ENCODE measurements at places on chromosomes 11 and 22. TPM values are rescaled to one million over a fixed set of nuclear protein-coding genes. Genes with fewer than 3 reads are reported as not detected.

DNA sequence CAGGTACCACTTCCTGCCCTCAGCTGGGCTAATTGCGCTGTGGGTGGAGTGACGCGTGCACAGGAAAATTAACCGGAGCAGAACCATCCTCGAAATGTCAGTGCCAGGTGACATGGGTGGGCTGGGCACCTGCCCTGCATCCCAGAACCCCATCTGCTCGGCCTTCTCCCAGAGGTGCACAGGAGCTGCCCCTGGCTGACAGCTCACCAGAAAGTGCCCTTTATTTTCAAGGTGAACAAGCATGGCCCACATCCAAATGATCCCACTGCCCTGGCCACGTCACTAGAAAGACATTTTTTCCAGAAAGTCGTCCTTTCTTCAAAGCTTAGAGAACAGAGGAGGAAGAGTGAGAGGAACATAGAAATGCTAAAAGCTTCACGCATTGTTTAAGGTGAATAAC, 4.1 kb upstream of the ELFN2 start:
- DNase-seq, result no peak

DNA sequence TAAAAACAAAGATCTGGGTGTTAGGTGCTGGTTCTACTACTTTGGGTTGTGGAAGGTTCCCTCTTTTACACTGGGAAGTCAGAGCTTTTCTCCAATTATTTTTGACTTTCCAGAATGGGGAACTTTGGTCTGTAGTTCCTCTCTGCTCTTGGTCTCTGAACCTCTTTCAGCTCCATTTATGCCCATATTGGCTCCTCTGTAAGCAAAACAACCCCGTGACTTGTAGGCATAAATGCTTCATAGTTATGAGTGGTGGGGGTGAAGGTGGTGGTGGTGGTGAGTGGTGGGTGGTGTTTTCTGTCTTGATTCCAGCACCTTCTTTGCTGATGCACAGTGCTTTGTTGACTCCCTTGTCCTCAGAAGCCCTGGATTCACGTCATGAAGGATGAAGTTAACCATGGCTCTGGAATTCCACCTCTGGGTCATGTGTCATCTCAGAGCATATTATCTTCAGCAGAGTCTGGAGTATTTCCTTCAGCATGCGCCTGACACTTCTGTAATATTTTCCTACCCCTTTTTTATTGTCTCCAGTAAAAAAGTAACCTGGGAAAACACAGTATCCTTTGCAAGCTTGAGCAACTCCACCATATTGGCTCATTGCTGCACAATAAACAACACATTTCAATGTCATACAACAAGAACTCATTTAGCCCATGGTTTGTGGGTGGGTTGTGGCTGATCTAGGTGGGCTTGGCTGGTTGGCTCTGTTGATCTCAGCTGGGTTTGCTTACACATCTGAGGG, 24.1 kb upstream of the GRK3 start:
- DNase-seq, result no peak

DNA sequence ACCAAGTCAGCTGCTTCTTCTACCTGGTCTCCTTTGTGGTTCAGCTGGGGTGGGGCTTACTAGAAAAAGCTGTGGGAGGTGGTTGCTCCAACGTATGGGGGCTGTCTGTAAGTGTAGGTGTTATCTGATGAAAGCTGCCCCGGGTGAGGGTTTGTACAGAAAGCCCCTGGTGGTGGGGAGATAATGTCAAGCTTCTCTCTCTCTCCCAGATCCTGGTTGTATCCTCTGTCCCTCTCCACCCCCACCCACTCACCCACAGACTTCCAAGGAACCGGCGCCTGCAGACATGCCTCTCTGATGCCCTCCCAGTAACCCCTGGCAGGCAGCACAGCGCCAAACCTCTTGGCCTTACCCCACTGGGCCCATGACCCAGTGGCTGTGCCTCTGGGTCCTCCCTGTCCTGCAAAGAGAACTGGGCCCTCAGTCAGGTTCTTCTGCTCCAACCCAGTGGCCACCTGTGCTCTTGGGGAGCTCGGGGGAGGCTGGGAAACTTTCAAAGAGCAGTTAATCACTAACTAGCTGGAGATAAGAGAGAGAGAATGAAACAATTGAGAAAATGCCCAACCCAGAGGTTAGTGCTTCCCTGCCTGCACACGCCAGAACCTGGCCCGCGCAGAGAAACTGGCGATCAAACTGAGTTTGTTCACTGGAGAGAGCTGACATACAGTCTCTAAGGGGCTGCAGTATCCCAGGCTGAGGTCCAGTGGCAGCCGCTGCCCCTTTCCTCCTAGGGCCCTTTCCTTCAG, 20.4 kb upstream of the EHF start:
- no peak for DNase-seq

DNA sequence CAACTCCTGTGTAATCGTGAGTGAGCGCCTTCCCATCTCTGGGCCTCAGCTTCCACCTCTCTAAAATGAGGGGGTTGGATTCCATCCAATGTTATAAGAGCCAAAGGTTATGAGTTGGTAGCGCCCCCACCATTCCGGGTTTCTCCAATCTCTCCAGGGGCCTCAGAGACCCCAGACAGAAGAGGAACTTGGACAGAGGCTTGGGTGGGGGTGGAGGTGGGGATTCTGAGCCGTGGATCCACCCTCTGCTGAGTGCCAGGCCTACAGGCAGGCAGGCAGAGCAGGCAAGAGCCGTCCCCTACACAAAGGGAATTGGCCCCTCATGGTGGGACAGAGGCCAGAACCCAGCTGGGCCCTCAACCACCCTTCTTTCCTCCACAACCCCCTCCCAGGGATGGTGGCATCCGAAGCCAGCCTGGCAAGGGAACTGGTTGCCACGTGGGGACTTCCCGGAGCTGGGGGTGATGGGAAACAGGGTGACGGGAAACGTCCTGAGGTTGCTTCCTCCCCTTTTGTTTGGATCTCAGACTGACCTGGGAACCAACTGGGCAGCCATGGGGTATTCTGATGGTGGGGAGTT, 31.8 kb downstream of the TXN2 start:
- DNase-seq, result no peak

Gene RIBC2
- 0.78 TPM for total RNA-seq

GRCh38 chr22:31144223-31144622, 3.9 kb upstream of the PLA2G3 start:
- DNase-seq, result no peak

Gene MISFA
- total RNA-seq, result 0.59 TPM

GRCh38 chr11:68282141-68282860, 10.5 kb upstream of the C11orf24 start:
- DNase-seq, result peak; percentile 15

Gene PNPLA3
- total RNA-seq, result not detected

DNA sequence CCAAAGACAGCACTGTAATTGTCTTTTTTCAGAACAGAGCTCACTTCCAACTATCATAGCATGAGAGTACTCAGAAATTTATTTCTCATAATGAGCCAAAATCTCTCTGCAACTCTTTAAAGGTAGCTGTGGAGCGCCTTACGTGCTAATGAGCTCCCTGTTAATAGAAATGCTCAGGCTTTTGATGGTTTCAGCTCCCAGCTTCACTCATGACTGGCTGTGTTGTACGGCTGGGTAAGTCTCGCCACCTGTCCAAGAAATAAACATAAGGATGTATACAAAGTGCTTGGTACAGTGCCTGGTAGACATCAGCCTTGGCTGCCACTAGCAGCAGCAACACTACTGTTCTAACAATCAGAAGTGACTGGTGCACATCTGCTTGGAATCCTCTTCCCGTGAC, 109.4 kb downstream of the LDLRAD3 start:
- no peak for DNase-seq

DNA sequence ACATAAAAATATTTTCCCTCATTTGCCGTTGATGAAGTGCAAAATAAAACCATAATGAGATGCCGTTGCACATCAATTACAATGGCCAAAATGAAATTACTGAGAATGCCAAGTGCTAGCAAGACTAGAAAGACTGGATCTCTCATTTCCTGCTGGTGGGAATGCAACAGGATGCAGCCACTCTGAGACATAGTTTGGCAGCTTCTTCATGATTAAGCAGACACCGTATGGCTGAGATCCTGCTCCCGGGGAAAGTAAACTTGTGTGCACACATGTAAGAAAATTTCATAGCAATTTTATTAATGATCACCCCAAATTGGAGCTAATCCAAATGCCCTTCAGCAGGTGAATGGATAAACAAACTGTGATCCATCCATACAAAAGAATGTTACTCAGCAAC, 1013.2 kb downstream of the TBC1D22A start:
- no peak for DNase-seq

Gene SEPTIN3
- 0.12 TPM for total RNA-seq

GRCh38 chr11:118434553-118435289, 1.6 kb upstream of the KMT2A start:
- DNase-seq, result peak; percentile 39

Gene SEC14L6
- total RNA-seq, result 0.13 TPM

GRCh38 chr11:43969543-43969942, 27.1 kb downstream of the C11orf96 start:
- no peak for DNase-seq

DNA sequence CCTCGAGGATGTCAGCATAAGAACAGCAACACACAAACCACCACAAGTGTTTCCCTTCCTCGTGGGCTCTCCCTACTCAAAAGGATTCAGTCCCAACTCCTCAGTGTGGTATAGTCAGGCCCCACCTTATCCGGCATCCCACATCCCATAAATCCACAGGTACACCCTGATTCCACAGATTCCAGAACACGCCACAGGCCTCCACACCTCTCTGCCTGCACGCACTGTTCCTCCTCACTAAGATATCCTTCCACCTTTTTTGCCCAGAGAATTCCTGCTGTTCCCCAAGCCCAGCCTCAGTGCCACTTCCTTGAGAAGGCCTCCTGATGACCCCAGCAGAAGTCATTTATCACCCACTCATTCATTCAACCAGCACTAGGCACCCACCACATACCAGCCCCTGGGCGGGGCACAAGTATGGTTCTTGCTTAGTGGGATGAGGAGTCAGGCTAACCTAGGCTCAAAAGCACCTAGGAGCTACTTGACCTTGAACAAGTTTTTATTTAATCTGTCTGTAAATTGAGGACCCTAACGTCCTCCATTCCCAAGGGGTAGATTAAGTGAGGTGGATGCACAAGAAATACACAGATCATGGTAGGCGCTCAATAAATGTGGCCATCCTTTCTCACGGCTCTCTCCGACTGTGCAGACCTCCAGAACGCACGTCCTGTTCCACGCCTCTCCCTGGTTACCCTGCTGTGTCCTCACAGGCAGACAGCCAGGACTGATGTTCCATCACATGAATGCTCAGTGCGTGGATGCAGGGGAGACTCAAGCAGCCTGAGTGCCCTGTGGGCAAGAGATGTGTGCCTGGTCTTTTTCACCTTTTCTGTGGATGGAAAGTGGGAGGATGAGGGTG, 2.1 kb upstream of the KCNJ4 start:
- DNase-seq, result no peak

- DNase-seq, result no peak
Measured at GRCh38 chr11:22479971-22480720, 142.0 kb downstream of the SLC17A6 start.

DNA sequence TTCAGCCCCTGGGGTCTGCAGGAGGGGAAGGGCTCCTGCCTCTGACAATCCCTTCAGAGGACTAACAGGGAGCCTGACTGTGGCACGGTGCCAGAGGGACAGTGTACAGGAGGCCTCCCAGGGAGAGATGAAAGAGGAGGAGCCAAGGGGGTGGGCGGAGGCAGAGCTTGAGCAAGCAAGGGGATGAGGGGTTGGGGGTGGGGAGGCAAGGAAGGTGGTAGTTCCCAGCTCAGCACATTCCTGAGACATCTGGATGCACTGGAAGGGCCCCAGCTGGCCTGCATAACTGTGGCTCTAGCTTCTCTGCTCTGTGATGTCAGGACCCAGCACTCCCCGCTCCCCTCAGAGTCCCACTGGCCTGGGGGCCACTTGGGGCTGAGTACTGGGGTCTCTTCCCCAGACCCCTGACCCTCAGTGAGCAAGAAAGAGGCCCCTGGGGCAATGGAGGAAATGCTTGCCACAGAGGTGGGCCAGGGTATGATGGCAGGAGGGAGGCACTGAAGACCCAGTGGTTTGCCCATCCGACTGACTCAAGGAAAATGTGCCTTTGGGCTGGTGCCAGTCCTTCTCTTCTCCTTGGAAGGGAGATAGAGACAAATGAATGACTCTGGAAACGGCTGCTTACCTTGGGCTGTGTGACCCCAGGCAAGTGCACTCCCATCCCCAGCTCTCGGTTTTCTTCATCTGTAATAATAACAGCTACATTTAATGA, 13.3 kb downstream of the CREB3L1 start:
- no peak for DNase-seq

Gene SLC25A18
- not detected for total RNA-seq

- no peak for DNase-seq
Measured at GRCh38 chr22:32532820-32533128, 58.2 kb downstream of the FBXO7 start.

Gene APOA4
- not detected for total RNA-seq

DNA sequence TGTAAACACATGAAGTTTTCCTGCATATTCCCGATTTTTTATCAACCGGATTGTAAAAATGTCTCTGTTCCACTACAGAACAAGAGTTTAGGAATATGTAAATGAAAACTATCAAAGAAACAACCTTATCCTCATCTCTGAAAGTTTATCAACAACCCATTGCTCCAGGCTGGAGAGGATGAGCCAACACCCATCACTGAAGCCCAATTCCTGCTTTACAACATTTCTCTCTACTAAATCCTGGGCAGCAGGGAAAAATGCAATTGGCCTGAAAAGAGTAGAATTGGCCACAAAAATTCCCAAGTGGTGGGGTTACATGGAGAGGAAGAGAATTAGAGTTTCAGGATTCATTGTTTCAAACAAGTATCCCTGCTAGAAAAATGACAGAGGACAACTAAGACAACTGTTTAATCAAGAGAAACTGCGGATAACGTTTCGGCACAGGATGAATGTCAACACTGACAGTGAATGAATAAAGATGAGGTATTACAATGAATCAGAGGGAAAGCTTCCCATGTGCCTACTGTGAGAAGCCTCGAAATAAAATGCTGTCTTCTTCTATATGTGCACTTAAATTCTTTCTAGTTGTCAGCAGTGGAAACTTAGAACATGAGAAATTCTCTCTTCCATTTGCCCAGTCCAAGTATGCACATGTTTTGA, 317.3 kb upstream of the ANO3 start:
- no peak for DNase-seq

- DNase-seq, result no peak
Measured at GRCh38 chr11:118623269-118623655, 15.8 kb downstream of the PHLDB1 start.

- DNase-seq, result peak; percentile 49
Measured at GRCh38 chr22:23772649-23773473, at the start of gene MMP11. Gene MMP11, plus strand, starts transcription at chr22:23772849. Its CDS starts 22 bp downstream, at chr22:23772871.

- no peak for DNase-seq
Measured at GRCh38 chr22:44312766-44313165, at the start of gene SHISAL1. Gene SHISAL1, minus strand, starts transcription at chr22:44312951. Its CDS starts 12,006 bp downstream, at chr22:44300945.

Data from T-cell (primary cell).